ENCODE measurements at places on chromosomes 5 and 9.

GRCh38 chr5:57025961-57026360, 74.0 kb upstream of the MIER3 start:
- no peak for DNase-seq

DNA sequence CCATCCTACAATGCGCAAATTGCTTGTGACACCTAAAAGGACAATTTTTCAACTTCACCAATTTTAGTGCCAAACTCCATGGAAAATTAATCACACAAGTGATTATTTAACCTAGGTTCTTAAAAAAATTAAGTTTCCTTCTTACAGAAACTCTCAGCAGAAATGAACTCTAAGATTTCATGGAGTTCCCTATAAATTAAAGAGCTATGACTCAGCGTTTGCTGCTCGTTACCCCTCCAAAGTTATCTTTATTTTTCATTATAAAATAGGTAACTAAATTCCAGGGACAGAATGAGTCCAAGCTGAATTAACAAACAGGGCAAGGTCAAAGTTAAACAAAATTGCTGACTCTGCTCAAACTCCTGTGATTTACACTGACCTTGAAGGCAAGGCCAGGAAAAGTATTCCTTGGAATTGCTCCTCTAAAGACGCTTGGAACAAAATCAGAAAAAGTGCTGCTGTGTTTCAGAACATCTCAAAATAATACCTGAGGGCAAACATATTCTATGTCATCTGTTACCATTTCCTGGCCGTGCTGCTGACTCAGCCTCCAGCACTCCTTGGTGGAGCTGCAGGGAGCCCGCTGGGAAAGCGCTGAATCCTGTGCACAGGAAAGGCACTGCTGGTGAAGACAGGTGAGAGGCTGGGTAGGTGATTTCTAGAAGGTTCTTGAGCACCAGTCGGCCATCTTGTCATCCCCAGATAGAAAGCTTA, 2.5 kb upstream of the CMBL start:
- DNase-seq: no peak

GRCh38 chr5:645421-645820, 33.3 kb downstream of the CEP72 start:
- no peak for DNase-seq

DNA sequence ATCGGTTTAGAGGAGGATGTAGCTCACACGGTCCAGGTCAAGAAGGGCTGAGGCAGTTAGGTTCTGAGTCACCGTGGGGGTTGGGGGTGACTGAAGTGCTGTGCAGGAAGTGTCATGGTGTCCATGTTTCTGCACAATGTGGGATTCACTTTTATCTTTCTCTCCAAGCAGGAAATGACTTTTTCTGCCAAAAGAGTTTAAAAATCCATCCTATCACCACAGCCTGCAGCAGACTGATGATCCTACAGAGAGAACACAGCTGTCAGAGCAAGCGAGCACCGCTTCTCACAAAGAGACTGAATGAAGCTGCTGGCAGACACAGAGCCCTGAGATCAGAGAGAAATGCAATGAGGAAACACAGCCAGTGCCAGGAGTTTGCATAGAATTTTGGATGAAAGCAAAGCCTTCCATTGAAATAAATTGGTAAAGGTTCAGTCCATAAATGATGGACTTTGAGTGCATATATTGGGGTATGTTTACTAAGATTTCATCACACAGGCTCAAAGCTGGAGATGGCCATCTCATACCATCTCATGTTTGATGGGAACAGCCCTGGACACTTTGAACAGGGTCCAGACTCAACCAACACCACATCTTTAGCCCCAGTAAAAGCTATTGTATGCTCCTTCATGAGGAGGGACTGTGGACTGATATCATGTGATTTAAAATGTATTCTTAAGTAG, 213.9 kb upstream of the FBXL7 start:
- DNase-seq: no peak

Data from naive thymus-derived CD4-positive, alpha-beta T cell (primary cell).